ENCODE measurements at places on chromosomes 4 and X. TPM values are rescaled to one million over a fixed set of nuclear protein-coding genes. Genes with fewer than 3 reads are reported as not detected.

The IDS gene
- total RNA-seq = 52.2 TPM

The AMER1 gene
- total RNA-seq = 6.3 TPM

The SLC6A14 gene
- total RNA-seq = 0.05 TPM

The ATP8A1 gene
- 50.4 TPM for total RNA-seq

The WAS gene
- total RNA-seq = 84.7 TPM

- DNase-seq = no peak
Observed at GRCh38 chrX:40132751-40133150, 35.0 kb upstream of the BCOR start.

- no peak for DNase-seq
Observed at GRCh38 chr4:47647029-47647428, 162.0 kb downstream of the ATP10D start.

- no peak for DNase-seq
Observed at GRCh38 chr4:25799522-25799921, 63.3 kb downstream of the SEL1L3 start.

DNA sequence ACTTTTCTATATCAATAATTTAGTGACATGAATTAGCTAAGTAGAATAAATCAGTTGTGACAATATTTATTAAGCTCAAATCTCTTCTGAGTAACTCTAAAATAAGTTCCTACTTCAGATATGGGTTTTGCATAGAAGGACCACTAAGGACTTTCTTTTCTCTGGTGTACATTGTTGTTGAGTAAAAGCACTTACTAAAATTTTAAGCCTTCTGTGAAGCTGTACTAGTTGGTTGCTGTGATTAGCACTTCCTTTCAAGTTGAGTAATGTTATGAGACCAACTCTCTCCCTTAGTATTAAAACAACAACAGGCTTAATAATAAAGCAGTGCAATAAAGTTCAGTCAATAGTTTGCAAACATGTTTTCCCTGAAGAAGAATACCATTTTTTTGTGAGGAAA is 667.4 kb upstream of the NDST4 start:
- DNase-seq = peak; percentile 13

DNA sequence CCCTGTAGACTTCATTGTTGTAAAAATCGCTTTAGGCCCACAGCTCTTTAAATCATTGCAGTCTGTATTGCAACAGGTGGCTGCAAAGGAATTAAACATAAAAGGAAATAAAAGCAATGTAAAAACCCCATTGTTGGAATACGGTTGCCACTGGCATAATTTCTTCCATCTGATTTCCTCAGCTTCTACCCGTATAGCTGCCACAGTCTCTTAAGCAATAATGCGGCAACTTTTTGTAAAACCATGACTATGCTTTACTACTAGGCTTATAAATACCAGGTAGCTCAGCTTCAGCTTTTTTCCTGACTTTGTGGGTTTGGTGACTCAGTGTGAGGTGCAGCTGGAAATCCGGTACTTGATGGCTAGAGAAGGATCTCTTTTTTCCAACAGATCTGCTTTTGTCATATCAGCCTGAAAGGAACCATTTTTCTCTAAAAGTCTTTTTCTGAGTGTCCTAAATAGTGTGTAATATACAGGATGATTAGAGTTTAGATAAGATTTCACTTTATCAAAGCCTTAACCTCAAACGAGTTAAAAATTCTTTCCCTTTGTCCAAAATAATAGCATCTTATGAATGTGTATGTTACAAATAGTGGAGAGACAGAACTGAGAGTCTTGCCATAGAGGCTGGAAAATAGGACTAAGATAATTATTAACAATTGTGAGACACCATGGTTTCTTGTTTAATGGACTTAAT is 268.0 kb downstream of the ADGRL3 start:
- DNase-seq = no peak

DNA sequence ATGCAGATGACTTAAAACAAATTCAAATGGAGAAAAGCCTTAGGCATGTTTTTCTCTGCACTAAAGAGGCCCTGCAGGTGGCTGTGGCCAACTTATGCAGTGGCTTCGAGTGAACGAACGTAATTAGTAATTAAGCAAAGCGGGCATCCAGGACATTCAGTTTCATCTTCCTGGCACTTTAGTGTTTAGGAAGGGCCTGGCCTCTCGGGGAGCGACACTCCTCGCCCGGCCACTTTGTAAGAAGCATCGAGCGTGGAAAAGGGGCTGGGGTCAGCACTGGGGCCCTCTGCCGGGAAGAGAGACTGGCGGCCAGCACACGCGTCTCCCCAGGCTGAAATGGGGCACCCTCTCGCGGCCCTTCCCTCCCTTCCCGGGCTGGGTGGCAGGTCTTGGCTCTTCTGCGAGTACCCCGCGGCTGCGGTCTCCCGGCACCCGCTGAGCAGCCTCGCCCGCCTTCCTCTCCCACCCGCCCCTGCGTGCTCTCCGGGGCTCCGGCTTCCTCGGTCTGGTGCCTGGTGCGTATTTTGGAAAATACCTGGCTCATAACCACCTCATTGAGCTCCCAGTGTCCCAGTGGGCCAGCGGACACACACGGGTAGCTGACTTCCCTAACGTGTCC is 677 bp upstream of the CYP4V2 start:
- no peak for DNase-seq

GRCh38 chr4:52367282-52367830 is 291.7 kb downstream of the USP46 start:
- no peak for DNase-seq

- no peak for DNase-seq
Observed at GRCh38 chrX:136204571-136204970, 46.6 kb downstream of the MAP7D3 start.
